ENCODE measurements at places on chromosomes 6 and 20.

DNA sequence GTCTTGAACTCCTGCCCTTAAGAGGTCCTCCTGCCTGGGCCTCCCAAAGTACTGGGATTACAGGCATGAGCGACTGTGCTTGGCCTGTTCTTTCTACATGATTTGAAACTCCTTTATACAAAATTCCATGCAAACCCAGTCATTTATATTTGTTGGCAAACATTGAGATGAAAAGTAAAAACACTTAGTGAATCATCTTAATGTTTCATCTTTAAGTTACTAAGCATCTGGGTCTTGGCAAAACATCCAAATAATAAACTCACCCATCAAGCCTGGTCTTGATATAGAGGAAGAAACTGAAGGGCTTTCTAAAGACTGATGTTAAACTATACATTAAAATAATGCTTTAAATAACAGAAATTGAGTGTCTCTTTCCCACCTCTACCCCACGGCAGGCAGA lies 95.1 kb downstream of the FUT9 start:
- no peak for DNase-seq

DNA sequence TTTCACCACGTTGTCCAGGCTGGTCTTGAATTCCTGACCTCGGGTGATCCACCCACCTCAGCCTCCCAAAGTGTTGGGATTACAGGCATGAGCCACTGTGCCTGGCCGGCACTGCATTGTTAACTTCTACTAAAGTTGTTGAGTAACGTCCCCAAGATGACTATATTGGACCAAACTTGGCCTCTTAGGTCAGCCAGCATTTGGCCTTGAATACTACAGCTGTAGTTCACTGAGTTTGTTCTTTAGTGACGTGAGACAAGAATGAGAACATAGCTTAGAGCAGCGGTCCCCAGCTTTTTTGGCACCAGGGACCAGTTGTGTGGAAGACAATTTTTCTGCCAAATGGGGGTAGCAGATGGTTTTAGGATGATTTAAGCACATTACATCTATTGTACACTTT lies 237.1 kb downstream of the TBC1D7 start:
- no peak for DNase-seq

GRCh38 chr6:35737413-35738211 lies 780 bp downstream of the ARMC12 start:
- peak; percentile 77 for DNase-seq

DNA sequence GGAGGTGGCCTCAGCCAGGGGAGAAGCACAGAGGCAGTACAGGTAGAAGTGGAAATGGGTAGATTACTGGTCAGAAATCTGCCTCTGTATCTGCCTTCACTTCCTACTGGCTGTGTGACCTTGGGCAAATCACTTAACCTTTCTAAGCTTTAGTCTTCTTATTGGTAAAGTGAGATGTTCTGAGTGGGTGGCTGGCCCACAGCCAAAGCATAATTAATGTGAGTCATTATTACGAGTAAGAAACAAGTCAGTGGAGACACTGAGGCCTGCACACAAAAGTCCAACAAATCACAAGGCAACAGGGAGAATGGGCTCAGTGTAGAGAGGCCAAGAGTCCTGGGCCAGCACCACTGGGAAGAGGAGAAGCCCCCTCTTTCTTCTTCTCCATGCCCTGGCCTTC lies 39.1 kb downstream of the NRN1 start:
- DNase-seq, result no peak

- no peak for DNase-seq
These were observed 1316.0 kb upstream of the GJE1 start for GRCh38 chr6:140816681-140817080.

DNA sequence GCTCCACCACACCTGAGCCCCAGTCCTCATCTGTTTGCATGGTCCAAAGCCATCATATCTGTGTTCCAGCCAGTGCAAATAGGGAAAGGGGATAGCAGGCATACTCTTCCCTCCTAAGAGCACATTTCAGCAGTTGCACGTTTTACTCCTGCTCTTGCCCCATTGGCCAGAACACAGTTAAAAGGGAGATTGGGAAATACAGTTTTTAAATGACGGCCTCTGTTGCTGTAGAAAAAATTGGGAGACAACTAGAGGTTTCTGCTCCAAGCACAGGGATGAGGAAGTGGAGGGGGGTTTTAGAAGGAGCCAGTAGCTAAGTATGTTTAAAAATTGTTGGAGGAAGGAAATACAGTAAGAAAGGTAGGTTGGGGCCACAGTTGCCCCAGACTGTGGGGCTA lies 14.6 kb upstream of the STK35 start:
- no peak for DNase-seq

DNA sequence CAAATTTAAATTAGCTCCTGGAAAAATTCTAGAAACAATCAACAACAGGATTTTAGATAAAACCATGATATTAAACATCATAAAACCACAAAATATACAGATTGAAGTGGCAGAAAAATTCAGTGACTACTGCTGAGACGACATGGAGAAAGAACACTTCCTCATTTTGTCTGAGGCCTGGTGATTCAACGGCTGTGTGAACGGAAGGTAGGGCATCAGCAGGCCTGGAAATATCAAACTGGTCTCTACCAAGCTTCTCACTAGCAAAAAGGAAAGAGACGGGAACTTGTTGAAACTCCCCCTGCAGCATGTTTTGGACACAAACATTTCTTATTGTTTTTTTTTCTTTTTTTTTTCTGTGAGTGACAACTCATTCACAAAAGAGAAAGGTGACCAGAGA lies 58.0 kb upstream of the AHI1 start:
- no peak for DNase-seq

GRCh38 chr6:129402244-129402643 lies 307.7 kb downstream of the ARHGAP18 start:
- no peak for DNase-seq

GRCh38 chr6:2741756-2742155 lies 9.0 kb downstream of the MYLK4 start:
- no peak for DNase-seq

DNA sequence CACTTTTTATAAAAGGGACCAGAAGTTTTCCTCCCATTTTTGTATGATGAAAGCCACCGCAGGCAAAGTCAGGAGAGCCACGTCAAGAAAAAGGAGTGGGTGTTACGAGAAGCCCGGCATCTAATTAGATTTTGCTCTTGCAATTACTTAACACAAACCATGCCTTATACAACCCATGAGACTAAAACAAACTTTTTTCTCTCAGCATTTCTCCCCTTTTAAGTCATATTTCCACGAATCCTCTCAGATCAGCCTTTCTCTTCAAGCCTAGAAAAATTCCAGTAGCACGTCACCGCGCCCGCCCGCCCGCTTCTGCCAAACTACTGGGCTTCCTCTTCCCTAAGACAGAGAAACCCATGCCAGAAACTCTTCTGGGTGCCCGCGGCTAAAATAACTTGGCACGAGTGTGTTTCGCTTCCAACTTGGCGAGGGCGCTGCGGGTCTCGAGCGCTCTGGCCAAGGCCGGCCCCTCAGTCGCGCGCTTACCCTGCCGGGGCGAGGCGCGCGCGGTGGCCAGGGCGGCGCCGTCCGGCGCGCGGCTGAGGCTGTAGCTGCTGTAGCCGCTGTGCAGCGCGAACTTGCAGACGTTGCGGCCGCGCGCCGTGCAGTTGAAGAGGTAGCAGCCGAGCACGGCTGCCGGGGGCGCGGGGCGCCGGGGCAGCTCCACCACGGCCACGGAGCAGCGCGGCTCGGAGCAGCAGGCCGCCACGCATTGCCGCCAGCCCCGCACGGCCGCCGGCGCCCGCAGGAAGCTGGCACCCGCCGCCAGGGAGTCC lies 1.0 kb downstream of the LRP11 start:
- DNase-seq, result peak; percentile 33

DNA sequence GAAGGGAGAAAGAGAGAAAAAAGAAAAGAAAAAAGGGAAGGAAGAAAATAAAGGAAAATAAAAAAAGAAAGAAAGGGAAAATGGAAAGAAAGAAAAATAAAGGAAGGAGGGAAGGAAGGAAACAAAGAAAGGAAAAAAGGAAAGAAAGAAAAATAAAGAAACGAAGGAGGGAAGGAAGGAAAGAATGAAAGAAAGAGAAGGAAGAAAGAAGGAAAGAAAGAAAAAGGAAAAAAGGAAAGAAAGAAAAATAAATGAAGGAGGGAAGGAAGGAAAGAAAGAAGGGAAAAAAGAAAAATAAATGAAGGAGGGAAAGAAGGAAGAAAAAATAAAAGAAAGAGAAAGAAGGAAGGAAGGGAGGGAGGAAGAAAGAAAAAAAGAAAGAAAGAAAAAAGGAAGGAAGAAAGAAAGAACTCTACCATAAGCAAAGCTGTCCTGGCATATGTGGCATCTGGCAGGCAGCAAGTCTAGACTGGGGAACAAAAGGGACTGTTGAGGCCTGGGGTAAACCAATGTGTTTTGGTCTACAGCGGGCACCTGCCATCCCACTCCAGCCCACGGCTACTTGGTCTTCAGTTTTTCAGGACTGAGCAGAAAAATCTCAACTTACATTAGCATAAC lies 86.9 kb downstream of the TFAP2C start:
- no peak for DNase-seq

DNA sequence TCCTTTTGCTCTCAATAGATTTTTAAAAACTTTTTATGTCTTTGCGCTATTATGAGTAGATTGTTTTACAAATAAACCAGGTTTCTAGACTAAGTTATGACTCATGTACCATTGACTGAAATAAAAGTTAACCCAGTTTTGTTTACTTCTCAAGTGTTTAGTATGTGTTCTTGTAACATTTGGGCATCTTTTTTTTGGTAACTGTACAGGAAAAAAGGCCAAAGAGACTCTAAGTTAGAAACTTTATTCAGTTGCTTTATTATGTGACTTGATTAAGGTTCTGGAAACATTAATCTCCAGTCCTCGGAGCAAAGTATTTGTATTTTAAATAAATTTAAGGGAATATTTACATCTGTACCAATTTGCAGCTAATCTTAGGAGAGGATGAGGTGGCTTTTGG lies 2.9 kb downstream of the NKAIN2 start:
- DNase-seq, result no peak

- no peak for DNase-seq
These were observed 17.7 kb downstream of the TNFRSF21 start for GRCh38 chr6:47292027-47292426.

- no peak for DNase-seq
These were observed 371.9 kb upstream of the CHD6 start for GRCh38 chr20:41989935-41990635.

DNA sequence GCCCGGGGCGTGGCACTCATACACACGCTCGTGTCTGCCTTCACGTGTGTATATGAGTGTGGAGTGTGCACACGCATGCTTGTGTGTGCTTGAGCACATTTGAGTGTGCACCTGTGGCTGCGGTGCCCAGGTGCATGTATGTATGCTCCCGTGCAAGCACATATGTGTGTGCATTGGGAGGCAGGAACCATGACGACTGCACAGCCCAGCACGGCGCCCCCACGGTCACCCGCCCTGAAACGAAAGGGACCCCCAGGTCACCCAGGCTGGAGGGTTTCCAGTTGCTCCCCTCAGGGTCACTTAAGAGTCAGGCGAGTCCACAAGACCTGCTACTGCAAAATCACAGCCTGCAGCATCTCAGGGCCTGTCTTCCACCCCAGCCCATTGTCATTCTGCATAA lies 94.7 kb downstream of the YTHDF1 start:
- no peak for DNase-seq

GRCh38 chr20:382291-383115 lies 1.9 kb downstream of the TRIB3 start:
- DNase-seq, result no peak

DNA sequence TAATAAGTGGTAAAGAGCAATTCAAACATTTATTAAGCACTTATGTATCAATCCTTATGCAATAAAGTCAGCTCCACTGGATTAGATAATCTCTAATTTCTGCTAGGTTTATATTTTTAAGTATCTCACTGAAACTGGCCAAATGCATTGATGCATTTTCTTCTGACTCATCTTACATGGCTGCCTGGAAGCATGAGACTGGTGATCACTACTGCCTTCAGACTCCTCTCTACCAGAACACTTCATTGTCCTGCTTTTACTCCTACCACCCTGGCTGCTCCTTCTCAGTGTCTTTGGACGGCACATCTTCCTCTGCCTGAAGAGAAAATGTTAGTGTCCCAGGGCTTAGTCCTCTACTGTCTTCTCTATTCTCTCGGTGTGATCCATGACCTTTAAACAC lies 7.4 kb downstream of the CEP85L start:
- DNase-seq, result no peak

GRCh38 chr20:12728782-12729181 lies 280.0 kb upstream of the SPTLC3 start:
- no peak for DNase-seq

Measured in stimulated activated naive CD4-positive, alpha-beta T cell (primary cell).